ENCODE measurements at places on chromosomes 5 and 9.

DNA sequence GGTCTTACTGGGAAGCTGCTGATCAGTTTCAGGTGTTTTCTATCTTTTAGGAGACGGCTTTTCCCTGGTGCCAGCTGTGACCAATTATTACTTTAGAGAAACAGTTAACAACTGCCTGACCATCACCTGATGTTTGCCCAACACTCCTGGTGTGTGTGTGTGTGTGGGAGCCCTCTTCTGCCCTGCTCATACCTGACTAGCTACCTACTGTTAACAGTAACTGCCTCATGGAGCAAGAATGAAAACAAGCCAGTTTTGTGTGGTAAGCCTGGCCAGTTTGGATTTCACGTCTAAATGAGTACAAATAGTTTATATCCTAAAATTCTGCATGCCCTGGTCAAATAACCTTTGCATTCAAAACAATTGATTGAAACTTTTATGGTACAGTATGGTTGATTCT is 46.1 kb upstream of the RIOK2 start:
- H3K4me1 ChIP-seq, result no peaks in the 10 kb centered on the region
- no peaks in the 10 kb centered on the region for H3K36me3 ChIP-seq
- DNase-seq, result no peak

DNA sequence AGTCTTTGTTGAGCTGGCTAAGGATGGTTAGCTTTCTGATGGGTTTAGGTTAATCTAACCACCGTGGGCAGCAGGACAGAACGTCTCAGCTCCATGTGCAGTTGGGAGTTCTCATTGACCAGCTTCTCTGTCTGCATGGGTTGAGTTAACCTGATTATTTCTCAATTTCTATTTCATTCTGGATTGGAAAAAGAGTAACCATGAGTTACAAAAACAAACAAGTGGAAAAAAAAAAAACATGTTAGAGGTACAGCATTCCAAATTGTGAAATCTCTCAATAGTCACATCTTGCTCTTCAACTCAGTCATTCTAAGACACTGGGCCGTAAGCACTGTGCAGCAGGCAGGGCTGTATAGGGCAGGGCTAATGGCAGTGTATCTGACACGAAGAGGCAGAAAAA is 343.7 kb upstream of the KLF4 start:
- H3K27me3 ChIP-seq, result no peaks in the 10 kb centered on the region
- H3K27ac ChIP-seq, result no peak overlapping the region
- peak; percentile 31 for DNase-seq
- no peaks in the 10 kb centered on the region for H3K4me1 ChIP-seq
- no peak overlapping the region for H3K4me3 ChIP-seq

- no peaks in the 10 kb centered on the region for H3K36me3 ChIP-seq
- no peaks in the 10 kb centered on the region for H3K27me3 ChIP-seq
- no peak overlapping the region for H3K27ac ChIP-seq
- no peak overlapping the region for H3K4me3 ChIP-seq
- no peaks in the 10 kb centered on the region for H3K4me1 ChIP-seq
Observed at GRCh38 chr5:100444961-100445360, 90.2 kb upstream of the FAM174A start.

DNA sequence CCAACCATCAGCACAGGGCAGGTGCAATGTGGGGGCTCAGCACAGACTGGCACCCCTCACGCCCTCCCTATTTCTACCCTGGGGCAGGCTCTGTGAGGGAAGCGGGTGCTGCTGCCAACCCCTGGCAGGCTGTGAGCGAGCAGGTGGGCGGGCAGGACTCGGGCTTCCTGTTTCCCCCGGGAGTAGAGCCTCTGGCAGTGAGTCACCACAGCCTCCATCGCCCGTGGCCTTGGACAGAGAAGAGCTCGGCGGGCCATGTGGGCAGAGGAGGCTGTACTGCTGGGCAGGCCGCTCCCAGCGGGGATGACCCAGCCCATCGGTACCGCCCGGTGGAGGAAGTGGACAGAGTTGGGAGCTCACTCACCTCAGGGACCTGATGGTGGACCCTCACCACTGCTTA is 16.6 kb downstream of the KCNT1 start:
- H3K4me3 ChIP-seq, result no peak overlapping the region
- no peaks in the 10 kb centered on the region for H3K4me1 ChIP-seq
- no peak overlapping the region for H3K27ac ChIP-seq
- H3K27me3 ChIP-seq, result peaks cover 98% of the 10 kb centered on the region
- DNase-seq, result no peak
- no peaks in the 10 kb centered on the region for H3K36me3 ChIP-seq

GRCh38 chr5:14469551-14470377 is 111.8 kb upstream of the OTULINL start:
- no peak overlapping the region for H3K27ac ChIP-seq
- H3K36me3 ChIP-seq, result peaks cover 61% of the 10 kb centered on the region
- H3K4me3 ChIP-seq, result no peak overlapping the region
- no peaks in the 10 kb centered on the region for H3K4me1 ChIP-seq
- DNase-seq, result no peak

DNA sequence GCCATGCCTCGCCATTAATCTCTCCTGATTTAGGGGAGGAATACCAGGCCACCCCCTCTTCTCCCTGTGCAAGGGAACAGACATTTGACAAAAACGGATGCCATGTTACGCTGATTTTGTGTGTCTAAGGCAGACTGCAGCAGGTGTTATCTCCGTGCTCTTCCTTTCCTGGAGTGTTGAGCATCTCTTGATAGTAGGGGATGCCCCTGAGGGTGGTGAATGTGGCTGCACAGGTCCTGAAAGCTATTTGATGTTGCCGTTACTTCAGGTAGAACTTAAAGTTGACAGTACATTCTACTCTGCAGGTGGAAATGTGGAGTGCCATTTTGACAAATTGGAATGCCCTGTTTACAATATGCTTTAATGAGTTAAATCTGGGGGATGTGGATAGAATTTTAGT is 21.5 kb downstream of the TENT4A start:
- peaks cover 26% of the 10 kb centered on the region for H3K36me3 ChIP-seq
- H3K4me1 ChIP-seq, result peaks cover 36% of the 10 kb centered on the region
- H3K4me3 ChIP-seq, result no peak overlapping the region
- DNase-seq, result peak; percentile 27
- no peak overlapping the region for H3K27ac ChIP-seq

GRCh38 chr9:72354704-72355103 is 10.3 kb downstream of the ZFAND5 start:
- no peak overlapping the region for H3K4me3 ChIP-seq
- H3K36me3 ChIP-seq, result peaks cover 78% of the 10 kb centered on the region
- H3K27me3 ChIP-seq, result no peaks in the 10 kb centered on the region
- peaks cover 32% of the 10 kb centered on the region for H3K4me1 ChIP-seq

DNA sequence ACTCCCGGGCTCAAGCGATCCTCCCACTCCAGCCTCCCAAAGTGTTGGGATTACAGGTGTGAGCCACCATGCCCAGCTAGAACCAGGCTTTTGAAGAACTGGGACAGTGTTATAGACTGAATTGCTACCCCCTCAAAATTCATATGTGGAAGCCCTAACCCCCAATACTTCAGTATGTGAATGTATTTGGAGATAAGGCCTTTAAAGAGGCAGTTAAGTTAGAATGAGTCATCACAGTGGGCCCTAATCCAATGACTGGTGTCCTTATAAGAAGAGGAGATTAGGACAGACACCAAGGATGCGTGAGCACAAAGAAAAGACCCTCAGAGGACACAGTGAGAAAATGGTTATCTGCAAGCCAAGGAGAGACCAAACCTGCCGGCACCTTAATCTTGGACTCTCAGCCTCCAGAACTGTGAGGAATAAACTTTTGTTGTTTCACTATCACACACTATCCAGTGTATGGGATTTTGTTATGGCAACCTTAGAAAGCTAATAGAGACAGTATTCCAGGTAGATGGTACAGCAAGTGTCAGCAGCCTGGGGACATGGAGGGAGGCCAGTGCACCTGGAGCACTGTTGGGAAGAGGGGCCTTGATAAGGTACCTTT is 31.4 kb upstream of the ERGIC1 start:
- peak; percentile 40 for DNase-seq
- peaks cover 23% of the 10 kb centered on the region for H3K4me1 ChIP-seq
- no peak overlapping the region for H3K4me3 ChIP-seq
- no peaks in the 10 kb centered on the region for H3K27me3 ChIP-seq
- H3K27ac ChIP-seq, result no peak overlapping the region
- H3K36me3 ChIP-seq, result no peaks in the 10 kb centered on the region

DNA sequence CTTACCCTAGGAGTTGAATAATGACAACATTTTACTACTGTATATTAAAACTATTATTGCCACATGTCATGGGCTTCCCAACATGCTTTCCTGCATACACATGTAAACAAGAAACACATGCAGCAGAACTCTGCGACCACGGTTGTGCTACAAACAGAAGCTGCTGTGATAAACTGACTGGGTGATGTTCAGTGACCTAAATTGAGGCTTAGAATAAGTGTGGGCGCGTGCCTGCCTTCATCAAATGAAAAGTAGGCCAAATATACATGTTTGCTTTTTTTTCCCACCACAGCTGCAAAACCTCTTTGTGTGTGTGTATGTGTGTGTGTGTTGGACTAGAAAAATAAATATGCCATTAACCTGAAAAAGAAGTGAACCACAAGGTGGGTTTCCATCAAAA is 1202.1 kb downstream of the PTPRD start:
- H3K36me3 ChIP-seq, result no peaks in the 10 kb centered on the region
- no peak for DNase-seq
- no peak overlapping the region for H3K4me3 ChIP-seq
- H3K4me1 ChIP-seq, result no peaks in the 10 kb centered on the region
- no peak overlapping the region for H3K27ac ChIP-seq

DNA sequence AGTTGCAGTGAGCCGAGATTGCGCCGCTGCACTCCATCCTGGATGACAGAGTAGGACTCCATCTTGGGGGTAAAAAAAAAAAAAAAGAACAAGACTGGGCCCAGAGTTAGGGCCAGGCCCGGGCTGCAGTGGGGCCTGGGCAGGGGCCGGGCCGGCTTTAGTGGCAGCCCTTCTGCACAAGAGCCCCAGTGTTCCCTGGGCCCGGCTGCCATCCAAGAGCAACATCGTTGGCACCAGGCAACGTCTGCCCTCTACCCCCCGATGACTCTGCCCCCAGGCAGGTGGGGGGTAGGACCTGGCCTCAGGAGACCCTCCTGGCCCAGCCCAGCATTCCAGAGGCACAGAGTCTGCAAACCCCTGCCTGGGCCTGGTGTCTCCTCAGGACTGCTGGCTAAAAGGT is 4.9 kb upstream of the FGFR4 start:
- no peaks in the 10 kb centered on the region for H3K36me3 ChIP-seq
- DNase-seq, result no peak
- no peaks in the 10 kb centered on the region for H3K27me3 ChIP-seq
- no peak overlapping the region for H3K27ac ChIP-seq

GRCh38 chr5:79020861-79021561 is 35.9 kb upstream of the ARSB start:
- no peaks in the 10 kb centered on the region for H3K36me3 ChIP-seq
- peaks cover 2% of the 10 kb centered on the region for H3K27me3 ChIP-seq
- no peaks in the 10 kb centered on the region for H3K4me1 ChIP-seq
- H3K27ac ChIP-seq, result no peak overlapping the region
- H3K4me3 ChIP-seq, result peak overlapping the region; percentile 7
- peak; percentile 66 for DNase-seq

GRCh38 chr9:105066275-105066865 is 138.4 kb upstream of the ABCA1 start:
- peaks cover 33% of the 10 kb centered on the region for H3K4me1 ChIP-seq
- H3K36me3 ChIP-seq, result no peaks in the 10 kb centered on the region
- no peak overlapping the region for H3K27ac ChIP-seq
- DNase-seq, result peak; percentile 70
- H3K27me3 ChIP-seq, result no peaks in the 10 kb centered on the region
- no peak overlapping the region for H3K4me3 ChIP-seq

- H3K27ac ChIP-seq, result no peak overlapping the region
- H3K4me3 ChIP-seq, result no peak overlapping the region
- no peaks in the 10 kb centered on the region for H3K27me3 ChIP-seq
- no peaks in the 10 kb centered on the region for H3K36me3 ChIP-seq
Observed at GRCh38 chr5:119019501-119019900, 31.2 kb upstream of the DTWD2 start.

DNA sequence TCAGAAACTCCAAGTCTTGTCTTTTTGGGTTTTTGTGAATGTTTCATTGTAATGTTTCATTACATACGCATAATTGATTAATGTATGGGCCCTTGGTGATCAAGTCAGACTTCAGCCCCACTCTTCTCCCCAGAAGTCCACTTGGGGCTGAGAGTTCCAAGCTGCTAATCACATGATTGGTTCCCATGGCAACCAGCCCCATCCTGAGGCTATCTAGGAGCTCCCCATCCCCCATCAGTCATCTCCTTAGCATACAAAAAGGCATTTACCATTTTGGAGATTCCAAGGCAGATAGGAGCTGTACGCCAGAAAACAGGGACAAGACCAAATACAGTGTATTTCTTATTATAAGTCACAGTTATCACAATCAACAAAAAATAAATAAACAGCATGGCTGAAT is 22.9 kb upstream of the SYK start:
- H3K27me3 ChIP-seq, result no peaks in the 10 kb centered on the region
- H3K4me3 ChIP-seq, result no peak overlapping the region
- H3K27ac ChIP-seq, result no peak overlapping the region
- no peak for DNase-seq
- H3K36me3 ChIP-seq, result no peaks in the 10 kb centered on the region
- no peaks in the 10 kb centered on the region for H3K4me1 ChIP-seq

- no peaks in the 10 kb centered on the region for H3K36me3 ChIP-seq
- no peak for DNase-seq
- no peaks in the 10 kb centered on the region for H3K27me3 ChIP-seq
- H3K4me1 ChIP-seq, result no peaks in the 10 kb centered on the region
- H3K4me3 ChIP-seq, result peak overlapping the region; percentile 79
Observed at GRCh38 chr9:69122549-69123141, 51.4 kb upstream of the TJP2 start.

DNA sequence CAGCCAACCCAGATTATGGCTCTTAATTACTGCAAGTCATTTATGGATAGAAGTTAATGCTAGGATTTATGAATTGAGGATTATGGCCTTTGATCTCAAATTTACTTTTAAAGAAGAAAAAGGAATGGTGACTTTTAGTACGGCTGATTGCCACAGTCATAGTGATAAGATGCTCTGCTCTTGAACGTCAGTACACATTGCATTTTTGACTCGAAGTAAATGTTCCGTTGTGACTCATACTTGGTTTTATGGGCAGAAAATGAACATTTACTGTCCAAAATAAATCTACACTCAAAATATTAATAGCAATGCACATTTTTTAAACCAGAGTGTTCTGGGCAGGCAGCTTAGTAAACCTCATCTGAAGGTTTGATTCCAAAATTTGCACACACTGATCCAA is 830 bp downstream of the ADAMTSL1 start:
- no peaks in the 10 kb centered on the region for H3K36me3 ChIP-seq
- H3K27ac ChIP-seq, result no peak overlapping the region
- no peak for DNase-seq
- H3K4me3 ChIP-seq, result peak overlapping the region; percentile 52
- H3K4me1 ChIP-seq, result peaks cover 45% of the 10 kb centered on the region

DNA sequence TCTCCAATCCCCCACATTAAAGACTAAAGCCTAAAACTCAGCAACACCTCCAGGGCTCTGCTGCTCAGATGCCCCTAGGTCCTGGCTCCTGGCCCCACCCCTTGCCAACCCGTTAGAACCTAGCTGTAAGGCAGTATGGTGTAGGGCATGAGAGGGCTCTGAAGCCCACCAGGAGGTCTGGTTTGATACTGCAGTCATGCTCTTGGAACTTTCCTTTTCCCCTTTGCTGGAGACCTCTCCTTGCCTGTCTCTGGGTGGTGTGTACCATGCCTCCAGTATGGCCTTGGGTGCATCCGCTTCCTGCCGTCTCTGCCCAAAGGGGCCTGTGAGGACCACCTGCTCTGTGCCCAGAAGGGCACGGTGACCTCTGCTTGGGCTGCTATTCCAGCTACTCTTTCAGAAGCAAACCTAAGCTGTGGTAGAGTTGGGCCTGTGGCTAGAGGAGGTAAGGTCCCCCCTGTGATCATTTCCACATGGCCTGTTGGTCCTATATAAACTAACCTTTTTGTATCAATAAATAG is 3.5 kb downstream of the TENT4A start:
- H3K4me1 ChIP-seq, result peaks cover 68% of the 10 kb centered on the region
- peak overlapping the region; percentile 79 for H3K4me3 ChIP-seq
- H3K27ac ChIP-seq, result no peak overlapping the region
- peak; percentile 56 for DNase-seq
- no peaks in the 10 kb centered on the region for H3K36me3 ChIP-seq
